ENCODE measurements at places on chromosomes 12 and 14.

- DNase-seq: no peak
Observed at GRCh38 chr14:47746986-47747385, 71.6 kb upstream of the MDGA2 start.

GRCh38 chr14:88013750-88014349, 8.9 kb downstream of the GPR65 start:
- DNase-seq: peak; percentile 12

DNA sequence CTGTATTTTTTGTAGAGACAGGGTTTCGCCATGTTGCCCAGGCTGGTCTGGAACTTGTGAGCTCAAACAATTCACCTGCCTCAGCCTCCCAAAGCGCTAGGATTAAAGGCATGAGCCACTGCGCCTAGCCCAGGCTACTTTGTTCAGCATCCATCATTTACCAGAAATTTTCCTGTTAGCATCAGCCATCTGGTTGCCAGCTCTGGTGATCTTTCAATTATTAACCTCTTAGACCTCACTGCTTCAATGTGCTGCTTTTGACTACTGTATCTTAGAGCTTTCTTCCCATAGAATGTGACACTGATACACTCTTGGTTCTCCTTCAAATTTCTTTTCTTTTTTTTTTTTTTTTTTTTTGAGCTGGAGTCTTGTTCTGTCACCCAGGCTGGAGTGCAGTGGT, 5.4 kb upstream of the AMHR2 start:
- no peak for DNase-seq

DNA sequence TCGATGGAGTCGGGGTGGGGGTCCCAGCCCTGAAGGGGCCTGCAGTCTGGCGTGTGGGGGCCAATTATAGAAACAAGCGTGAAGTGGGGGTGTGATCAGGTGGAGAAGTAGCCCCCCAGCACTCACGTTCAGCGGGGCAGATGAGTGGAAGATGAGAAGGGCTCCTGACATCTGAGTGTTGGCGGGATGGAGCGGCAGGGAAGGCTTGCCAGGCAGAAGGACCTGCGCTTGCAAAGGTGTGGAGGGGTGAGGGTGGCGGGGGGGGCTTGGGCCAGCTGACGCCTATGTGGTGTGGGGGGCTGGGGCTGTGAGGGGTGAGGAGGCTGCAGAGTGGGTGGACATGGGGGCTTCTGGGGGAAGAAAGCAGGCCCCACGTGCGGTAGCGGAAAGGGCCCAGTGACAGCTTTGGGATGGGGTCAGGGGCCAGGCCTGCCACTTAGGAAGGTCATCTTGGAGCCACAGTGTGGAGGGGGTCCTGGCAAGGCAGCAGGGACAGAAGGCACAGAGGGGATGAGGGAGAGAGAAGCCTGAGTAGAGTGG, 22.2 kb upstream of the BEGAIN start:
- no peak for DNase-seq

DNA sequence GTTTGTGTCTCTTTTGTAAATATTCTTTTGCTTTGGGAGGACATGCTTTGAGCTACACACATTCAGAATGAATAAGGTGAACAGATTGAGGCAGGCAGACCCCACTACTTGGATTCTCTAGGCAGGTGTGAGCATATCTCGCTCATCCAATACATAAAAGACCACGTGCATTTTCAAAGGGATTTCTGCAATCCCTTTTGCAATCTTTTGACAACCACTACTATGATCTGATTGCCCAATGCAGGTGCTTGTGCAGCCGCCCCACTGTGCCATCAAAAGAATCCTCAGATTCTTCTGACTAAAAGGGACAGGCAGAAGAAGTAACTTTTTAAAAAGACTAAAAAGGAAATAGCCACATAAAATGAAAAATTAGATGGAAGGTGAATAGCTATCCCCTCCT, 341.4 kb downstream of the BMP4 start:
- DNase-seq: no peak

- no peak for DNase-seq
Observed at GRCh38 chr14:99889268-99889667, 96.1 kb downstream of the EML1 start.

DNA sequence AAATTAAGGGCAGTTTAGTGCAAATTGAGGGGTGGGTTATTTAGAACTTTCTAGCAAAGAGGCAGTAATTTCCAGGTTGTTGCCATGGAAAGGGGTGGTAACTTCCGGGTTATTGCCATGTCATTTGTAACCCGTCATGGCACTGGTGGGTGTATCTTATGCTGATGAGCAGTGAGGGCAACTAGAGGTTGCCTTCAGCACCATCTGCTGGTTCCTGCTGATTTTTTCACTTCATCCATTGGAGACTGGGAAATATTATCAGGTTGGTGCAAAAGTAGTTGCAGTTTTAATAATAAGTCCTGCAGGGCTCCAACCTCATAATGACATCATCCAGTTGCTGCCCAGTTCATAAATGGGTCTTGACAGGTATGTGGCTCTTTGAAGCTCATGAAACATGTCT, 24.4 kb upstream of the SERPINA4 start:
- DNase-seq: no peak

GRCh38 chr14:89672636-89673511, 255.8 kb upstream of the FOXN3 start:
- no peak for DNase-seq

DNA sequence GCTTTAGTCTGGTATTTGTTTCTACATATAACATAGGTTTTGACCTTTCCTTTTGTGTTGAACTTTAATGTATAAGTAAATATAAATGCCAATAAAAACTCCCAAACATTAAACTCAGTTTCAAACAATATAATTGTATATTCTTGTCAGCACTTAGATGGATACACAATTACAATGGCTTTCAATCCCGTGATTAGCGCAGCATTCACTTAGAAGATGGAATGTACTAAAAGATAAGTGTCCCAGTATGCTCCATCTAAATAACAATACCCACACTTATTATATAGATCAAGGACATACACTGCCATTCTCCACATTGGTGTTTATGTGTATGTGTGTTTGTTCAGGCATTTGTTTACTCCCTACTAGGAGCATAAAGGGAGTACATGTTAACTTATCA, 193.1 kb downstream of the SOX5 start:
- DNase-seq: no peak

GRCh38 chr14:51039252-51039651, 55.7 kb downstream of the TRIM9 start:
- DNase-seq: no peak

DNA sequence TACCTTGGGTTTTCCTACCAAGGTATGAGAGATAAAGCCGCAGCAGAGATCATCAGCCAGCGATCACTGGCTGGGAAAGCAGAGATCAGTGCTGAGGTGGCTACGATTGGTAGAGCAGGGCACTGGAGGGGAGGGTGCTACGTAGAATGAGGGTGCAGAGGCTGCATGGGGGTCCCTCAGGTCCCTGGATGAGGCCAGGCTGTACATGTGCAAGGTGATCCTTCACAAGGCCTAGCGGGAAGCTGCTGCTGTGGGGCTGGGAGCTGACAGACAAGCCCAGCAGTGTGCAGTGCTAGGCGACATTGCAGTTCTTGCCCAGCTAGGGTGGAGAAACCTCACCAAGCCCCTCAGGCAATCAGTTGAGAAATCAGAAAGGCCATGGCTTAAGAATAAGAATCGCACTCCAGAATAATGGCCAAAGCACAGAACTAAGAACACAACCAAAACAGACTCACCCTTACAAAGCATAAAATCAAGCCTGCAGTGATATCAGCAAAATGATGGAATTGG, 37.2 kb upstream of the GPR132 start:
- DNase-seq: no peak

All from effector CD4-positive, alpha-beta T cell (primary cell).